ENCODE measurements at places on chromosomes 6 and 20.

DNA sequence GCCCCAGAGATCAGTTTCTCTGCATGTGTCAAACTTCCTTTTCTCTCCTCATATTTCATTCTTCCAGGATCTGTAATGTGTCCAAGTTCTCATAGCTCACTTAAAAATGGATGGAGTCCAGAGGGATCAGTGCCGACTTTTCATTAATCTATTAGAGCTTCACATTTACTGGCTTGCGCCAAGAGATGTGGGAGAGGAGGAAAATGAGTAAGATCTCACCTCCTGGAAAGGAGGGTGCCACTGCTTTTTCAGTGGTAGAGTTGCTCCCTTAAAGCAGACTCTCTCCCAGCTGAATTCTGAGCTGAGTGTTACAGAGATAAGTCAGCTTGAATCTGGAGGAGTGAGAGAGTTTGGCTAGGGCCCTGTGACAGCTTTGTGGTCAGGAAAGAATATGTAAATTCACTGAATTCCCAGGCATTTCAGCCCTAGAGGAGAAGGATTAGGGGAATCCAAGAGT is 175.9 kb downstream of the SOX4 start:
- DNase-seq, result no peak

DNA sequence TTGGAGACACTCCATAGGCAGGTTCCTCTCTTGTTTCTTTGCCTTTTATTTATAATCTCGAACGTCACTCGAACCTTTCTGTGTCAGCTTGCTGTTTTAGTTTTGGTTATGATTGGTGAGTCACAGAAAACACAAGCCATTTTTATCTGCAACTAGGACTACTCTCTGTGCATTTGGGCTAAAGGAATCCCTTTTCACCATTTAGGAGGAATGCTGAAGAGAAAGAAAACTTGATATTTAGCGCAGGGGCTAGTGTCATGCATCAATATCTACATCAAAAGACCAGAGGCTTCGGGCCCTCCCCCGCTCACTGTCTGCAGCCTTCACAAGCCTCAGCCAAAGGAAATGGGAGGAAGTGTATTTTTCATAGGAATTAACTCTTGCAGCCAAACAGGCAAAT is 507.8 kb upstream of the CITED2 start:
- no peak for DNase-seq

DNA sequence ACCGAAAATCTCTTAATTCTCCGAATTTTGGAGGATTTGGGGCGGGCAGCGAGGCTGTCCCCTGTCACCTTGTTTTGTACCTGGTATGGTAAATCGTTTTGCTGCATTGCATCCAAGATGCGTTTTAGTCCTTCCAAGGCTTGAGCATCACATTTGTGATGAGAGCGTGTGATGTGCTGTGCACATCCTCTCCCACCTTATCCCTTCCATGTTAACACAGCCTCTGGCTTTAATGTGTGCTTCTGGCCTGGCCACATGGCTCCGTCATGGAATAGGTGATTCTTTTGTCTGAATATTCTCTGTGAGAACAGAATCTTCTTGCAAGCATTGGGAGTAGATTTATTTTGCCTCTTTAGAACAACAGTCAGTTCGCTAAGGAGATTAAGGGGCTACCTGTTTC is 763 bp downstream of the TMEM14A start:
- DNase-seq, result no peak

GRCh38 chr6:83176246-83176645 is 16.8 kb downstream of the PGM3 start:
- DNase-seq, result no peak

DNA sequence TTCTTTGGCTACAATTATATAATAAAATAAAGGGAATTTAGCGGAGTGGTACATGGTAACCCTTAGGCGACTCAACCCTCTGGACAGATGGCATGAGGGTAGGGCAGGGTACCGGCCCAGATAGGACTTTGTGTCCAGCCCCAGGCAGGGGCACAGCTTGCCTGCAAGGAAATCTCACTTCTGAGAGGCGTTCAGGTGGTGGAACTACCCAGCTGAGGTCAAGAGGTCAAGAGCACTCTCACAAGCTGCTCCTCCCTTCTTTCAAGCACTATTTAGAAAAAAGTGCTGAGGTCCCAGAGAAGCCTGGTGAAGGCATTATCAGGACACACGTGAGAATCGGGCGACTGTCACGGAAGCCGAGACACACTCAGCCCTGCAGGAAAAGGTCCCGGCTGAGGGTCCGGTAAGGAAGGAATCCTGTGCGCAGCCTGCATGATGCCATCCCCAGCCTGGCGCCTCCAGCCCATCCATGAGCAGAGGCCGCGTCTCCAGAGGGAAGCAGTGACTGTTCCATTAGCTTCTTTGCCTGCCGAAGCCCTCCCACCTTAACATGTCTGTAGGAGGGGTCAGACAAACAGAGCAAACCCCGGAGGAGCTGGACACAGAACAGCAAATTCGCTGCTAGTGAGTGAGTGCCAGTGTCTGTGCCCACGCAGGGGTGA is 54.8 kb downstream of the WDR27 start:
- DNase-seq, result no peak

DNA sequence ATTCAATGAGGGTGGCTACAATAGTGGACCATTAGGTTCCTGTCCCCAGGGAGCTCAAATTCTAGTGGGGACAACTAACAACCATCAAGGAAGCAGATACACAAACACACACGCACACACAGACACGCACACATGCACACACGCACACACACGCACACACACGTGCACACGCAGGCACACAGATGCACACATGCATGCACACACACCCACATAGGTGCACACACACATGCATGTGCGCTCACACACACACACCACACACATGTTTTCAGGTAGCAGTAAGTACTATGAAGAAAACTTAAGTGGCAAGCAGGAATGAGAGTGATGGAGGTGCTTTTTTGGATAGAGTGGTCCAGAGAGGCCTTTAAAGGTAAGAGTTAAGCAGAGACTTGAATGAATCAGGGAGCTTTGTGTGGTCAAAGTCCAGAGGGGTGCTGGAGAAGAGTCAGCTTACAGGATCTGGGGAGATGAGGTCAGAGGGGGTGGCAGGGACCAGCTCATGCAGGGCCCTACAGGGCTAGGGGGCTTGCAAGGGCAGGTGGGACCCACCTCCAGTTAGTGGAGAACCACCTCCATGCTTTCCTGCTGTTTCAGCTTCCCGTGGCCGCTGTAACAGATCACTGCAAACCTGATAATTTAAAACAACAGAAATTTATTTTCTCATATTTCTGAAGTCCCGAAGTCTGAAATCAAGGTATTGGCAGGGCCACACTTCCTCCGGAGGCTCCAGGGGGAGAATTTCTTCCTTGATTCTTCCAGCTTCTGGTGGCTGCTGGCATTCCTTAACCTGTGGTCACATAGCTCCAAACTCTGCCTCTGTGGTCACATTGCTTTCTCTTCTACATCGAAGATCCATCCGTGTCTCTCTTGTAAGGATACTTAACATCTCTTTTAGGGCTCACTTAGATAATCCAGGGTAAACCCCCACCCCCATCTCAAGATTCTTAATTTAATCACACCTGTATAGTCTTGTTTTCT is 6.9 kb upstream of the NSFL1C start:
- DNase-seq, result no peak

GRCh38 chr20:51089272-51089781 is 66.4 kb upstream of the KCNG1 start:
- no peak for DNase-seq

GRCh38 chr6:26198722-26199056 is 111.5 kb downstream of the HFE start:
- DNase-seq, result no peak

DNA sequence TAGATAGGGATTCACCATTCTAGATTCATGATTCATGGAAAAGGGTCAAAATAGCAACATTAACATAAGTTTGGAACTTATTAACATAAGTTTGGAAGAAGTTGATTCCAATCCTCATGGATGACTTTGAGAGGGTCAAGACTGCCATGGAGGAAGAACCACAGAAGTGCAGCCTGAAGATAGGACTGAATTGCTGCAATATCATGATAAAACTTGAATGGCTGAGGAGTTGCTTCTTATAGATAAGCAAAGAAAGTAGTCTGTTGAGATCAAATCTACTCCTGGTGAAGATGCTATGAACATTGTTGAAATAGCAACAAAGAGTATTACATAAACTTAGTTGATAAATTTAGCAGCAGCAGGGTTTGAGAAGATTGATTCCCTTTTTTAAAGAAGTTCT is 62.2 kb downstream of the GMDS start:
- no peak for DNase-seq

GRCh38 chr20:328975-329695 is 3.8 kb downstream of the SOX12 start:
- no peak for DNase-seq

DNA sequence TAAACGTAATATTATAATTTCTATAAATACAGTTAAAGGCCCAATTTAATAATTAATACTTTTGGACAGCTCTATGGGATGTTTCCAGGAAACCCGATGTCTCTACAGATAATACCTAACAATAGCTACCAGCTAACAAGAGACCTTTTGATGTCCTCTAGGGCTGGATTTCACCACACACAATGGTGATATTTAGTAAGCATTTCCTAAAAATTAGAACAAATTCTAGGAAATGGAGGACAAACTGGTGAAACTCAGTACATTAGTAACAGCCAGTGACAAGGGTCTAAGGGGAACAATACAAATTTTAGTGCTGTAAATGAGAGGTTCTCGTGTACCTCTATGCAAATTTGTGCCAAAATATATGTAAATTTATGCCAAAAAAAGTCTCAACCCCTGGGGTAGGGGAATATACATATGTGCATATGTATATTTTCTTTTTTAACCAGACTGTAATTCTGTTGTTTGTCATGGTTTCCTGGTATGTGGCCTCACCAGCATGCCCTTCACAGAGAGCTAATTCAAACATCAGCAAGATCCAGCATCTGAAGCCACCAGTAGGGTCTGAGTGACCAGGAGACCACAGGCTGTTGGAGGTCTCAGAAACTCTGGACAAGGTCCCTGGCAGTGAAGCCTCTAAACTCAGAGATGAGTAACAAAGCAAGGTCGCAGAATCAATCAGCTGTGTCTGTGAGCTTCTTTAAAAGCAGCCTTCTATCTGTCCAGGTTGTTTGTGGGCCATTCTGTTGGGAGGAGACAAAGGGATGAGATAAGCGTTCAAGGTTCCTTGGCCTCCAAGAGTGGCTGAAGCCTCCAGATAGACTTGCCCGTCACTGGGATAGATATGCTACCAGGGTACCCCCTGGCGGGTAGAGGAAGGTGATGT is 235.1 kb upstream of the RREB1 start:
- no peak for DNase-seq

DNA sequence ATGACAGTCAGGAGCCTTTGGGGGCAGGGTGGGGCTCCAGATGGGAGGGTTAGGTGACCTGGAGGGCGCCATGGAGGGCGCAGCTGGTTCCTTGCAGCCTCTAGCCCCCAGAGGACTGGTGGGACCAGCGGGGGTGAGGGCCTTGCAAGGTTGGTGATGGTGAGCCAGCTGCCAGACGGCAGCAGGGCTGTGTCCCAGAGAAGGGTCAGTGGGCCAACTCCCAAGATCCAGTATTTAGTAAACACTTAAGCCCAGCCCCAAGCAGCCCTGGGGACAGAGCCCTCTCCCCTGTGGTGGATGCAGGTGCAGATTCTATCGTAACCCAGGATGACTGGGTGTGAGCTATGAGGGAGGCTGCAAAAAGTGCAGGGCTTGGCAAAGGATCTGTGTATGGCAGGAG is 201.5 kb upstream of the RNF24 start:
- no peak for DNase-seq

- DNase-seq, result no peak
Measured at GRCh38 chr6:134451529-134451928, 133.6 kb upstream of the SGK1 start.

DNA sequence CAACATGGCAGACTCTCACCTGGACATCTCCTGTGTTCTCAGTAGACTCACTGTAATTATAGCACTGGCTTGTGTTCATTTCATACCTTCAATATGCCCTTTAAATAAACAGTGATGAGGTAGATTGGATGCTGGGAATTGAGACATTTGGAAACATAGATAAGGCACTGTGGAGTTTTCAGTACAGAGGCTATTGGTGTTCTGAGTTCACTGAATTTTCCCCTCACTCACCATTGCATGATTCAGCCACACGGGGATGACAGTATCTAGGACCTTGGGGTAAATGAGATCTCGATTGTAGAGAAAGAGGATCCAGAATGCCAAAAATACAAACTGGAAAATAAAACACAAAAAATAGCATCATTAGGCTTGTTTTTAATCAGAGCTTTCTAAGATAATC is 12.6 kb downstream of the ADTRP start:
- DNase-seq, result no peak

- DNase-seq, result no peak
Measured at GRCh38 chr6:107868867-107869611, 44.9 kb upstream of the SCML4 start.

- no peak for DNase-seq
Measured at GRCh38 chr6:134007077-134007476, 45.3 kb downstream of the SLC2A12 start.

GRCh38 chr6:117494694-117495318 is 12.3 kb downstream of the DCBLD1 start:
- no peak for DNase-seq

DNA sequence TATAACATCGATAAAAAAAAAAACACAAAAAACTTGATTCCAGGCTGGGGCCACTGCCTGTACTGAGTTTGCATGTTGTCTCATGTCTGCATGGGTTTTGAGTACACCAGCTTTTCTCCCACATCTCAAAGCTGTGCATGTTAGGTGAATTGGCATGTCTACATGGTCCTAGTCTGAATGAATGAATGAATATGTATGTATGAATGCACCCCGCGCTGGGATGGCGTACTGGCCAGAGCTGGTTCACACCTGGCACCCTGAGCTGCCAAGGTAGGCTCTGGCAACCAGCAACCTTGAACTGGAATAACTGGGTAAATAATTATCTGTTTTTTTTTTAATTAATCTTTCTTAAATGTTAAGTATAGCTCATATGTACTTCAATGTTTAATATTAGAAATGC is 131.0 kb downstream of the MAN1A1 start:
- no peak for DNase-seq

DNA sequence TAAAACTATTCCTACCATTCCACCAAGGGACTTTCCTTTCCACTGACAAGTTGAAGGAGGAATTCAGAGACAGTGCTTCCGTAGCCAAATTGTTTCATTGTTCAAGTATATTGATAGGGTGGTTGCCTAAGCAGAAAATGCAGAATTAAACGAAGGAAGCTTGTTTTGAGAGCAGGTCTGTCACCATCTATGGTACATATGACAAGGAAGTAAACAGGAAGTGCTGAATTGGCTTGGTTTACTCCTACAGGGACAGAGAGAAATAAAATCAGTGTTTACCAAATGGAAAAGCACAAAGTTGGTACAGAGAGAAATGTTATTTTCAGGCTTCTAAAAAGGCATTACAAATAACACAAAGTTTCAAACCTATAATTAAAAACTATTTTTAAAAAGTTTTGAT is 421.8 kb downstream of the CDC5L start:
- no peak for DNase-seq

GRCh38 chr6:110446405-110446804 is 30.0 kb downstream of the SLC22A16 start:
- no peak for DNase-seq

GRCh38 chr6:107021446-107022185 is 6.4 kb upstream of the MTRES1 start:
- DNase-seq, result no peak

DNA sequence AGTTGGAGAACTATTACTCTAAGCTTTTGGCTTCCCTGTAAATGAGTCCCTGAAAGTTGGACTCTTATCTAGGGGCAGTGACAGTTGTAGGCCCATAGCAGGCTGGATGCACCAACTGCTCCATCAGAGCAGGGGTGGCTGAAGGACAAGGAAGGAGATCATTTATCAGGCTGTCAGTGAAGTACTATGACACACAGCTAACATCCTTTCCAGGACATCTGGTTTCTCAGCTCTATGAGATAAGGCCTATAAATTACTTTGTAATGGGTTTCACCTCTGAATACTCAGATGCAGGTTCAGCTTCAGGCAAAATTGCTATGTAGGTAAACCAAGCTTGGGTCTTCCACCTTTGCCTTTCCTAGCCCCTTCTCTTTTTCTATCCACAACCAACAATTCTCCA is 468.5 kb downstream of the KIF16B start:
- no peak for DNase-seq

Measured in CD4-positive, alpha-beta T cell treated with Interleukin-17A for 1 hour (primary cell).